ENCODE measurements at places on chromosomes 7 and 10.

GRCh38 chr10:49619613-49620012 lies 5.8 kb downstream of the CHAT start:
- DNase-seq: no peak

GRCh38 chr7:156017431-156017830 lies 205.2 kb upstream of the SHH start:
- DNase-seq: no peak

GRCh38 chr10:83248106-83248631 lies 891.1 kb upstream of the GHITM start:
- no peak for DNase-seq

- DNase-seq: no peak
These were observed 101.1 kb upstream of the BMPER start for GRCh38 chr7:33804140-33804660.

DNA sequence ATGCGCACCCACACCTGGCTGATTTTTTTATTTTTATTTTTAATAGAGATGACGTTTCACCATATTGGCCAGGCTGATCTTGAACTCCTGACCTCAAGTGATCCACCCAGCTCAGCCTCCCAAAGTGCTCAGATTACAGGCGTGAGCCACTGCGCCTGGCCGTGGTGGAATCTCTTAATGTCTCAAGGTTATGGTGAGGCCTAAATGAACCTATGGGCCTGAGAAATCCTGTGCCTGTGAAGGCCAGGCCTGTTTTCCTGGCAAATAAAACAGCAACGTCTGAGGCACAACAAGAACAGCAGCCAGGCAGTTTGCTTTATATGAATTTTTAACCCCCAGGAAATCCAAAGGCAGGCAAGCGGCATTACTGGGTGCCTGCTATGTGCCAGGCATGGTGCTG lies 297.5 kb upstream of the ZMIZ1 start:
- no peak for DNase-seq
